Kidney (tissue), 22 donors: ENCODE measurements at places on chromosomes 6 and 20. TPM values are rescaled to one million over a fixed set of nuclear protein-coding genes. Genes with fewer than 3 reads are reported as not detected.

Gene LHFPL5
- polyA plus RNA-seq = not detected

Gene LY6G6D
- not detected for polyA plus RNA-seq

Gene COX4I2
- 6.9 TPM for polyA plus RNA-seq

Gene BANF2
- not detected for polyA plus RNA-seq

Gene PNPLA1
- 1.2 TPM for polyA plus RNA-seq

Gene ENTPD6
- 59.0 TPM for polyA plus RNA-seq

Gene CCDC170
- 0.34 TPM for polyA plus RNA-seq

DNA sequence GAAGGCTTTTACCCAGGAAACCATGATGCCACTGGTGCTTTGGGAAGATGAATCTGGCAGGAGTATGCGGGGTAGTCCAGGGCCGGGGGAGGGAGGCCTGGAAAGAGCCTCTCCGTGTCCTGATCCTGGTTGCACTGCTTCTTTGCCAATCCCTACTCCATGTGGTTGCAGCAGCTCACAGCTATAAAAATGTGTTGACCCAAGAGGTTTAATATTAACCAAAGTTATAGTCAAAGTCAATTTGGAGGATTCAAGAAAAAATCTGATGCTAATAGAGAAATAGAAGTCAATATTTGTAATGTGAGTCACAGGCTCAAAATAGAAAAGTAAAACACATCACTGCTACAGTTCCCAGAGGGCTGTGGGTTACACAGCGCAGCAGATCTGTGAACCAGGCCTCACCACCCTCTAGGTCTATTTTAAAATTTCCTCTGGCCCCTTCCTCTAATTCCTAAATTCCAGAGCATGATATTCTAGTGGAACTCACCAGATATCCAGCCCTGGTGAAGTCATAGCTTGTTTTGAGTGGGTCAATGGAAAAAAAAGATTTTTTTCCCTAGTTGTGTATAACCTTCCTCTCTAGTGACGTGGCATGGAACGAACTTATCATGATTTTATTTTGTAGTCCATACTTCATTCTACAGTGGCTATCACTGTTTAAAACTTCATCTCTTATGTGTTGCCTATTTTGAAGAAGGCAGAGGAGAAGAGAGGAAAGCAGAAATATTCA lies 63.2 kb upstream of the BMP2 start:
- DNase-seq = no peak

- no peak for DNase-seq
Measured at GRCh38 chr6:4781967-4782575, 5.9 kb downstream of the CDYL start.

GRCh38 chr6:57226221-57226620 lies 4.1 kb upstream of the RAB23 start:
- no peak for DNase-seq

DNA sequence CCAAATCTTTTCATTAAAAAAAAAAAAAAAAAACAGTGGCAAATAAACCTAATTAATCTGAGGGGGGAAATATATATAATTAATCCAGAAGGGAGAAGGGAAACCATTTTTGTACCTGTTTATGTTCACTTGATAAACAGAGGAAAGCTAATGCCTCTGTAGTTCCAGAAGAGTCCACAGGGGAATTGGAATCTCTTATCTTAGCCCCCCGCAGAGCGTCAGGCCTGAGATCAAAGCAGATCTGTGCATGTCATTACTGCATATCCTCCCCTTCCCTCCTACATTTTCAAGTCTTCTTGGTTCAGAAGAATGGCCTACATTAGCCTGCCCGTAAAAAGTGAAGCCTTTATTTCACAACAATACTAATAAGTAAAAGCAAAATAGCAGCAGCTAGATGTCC lies 157.2 kb downstream of the PTPRT start:
- DNase-seq = no peak

DNA sequence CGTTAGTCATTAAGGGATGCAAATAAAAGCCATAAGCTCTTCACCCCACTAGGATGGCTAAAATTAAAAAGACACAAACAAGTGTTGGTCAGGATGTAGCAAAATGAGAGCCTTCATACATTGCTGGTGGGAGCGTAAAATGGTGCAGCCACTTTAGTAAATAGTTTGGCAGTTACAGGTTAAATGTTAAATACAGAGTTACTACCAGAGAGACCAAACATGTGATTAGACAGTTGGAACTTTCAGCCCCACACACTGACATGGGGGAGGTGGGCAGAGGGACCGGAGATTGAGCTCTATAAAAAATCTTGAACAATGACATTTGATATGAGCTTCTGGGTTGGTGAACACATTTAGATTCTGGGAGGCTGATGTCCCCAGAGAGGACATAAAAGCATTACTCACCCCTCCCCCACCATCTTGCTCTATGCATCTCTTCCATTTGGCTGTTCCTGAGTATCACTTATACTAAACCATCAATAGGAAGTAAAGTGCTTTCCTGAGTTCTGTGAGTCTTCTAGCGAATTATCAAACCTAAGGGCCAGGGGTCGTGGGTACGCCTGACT lies 20.4 kb upstream of the ZNF318 start:
- peak; percentile 30 for DNase-seq

DNA sequence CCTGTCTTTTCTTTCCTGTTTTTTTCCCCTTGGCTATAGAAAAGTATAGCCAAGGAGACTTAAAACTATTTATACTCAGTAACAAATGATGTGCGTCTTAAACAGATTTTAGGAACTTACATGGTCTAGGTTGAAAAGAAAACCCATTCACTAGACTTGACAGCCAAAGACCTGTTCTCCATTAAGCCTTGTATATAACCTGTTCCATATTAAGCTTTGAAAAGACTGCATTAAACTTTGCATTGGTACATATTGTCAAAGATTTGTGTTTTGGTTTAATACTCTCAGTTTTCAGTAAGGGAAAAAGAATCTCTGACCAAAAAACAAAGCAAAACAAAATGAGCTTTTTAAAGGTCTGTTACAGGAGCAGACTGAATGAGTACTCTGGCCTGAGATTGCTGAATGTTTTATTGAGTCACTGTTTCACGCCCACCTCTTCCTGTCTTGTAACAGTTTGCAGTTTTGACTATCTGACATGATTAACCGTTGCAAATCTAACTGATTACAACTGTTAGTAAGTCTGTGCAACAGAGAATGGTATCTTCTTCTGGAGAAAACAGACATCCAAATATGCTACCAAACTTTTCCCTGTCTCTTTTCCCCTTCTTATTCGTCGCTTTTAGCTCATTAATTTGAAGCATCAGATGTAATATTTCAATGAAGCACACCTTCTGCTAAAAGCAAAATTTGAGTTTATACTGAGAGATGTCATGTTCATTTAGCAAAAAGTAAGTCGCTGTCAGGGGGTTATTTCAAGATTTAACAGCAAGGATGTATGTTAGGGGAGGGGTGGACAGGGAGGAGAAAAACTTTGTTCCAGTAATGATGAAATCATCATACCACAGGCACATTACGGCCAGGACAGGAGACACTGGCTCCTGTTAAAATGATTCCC lies 59.1 kb upstream of the SUPT3H start:
- DNase-seq = no peak

- no peak for DNase-seq
Measured at GRCh38 chr6:74741646-74742045, 464.2 kb downstream of the COL12A1 start.

DNA sequence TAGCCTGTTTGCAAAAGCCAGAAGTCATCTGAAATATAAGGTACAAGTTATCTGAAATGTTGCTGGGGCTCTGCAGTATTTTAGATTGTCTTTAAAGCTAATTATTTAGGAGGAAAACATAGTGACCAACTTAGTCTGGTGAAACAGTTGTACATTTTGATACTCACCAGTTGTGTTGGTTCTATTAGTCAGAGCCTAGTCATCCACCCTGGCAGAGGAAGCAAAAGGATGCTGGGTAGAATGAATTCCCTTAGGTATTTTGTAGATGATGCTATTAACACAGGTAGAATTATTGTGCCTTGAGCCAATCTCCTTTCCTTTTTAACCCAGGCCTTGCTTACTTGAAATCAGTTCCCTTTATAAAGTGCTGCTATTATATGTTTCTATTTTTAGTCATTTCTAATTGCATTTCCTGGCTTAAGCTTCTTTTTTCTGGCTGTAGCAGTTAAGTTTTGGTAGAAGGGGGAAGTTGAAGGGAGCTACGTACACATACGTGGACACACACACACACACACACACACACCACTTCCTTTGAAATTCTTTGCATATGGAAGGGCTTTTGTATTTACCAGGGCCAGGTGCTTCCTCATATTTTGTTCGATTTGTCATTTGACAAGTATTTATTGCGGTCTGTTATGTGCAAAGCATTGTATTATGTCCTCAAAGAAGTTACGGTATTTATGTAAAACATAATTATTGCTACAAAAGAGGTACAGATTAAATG lies 82.4 kb downstream of the RTN4IP1 start:
- DNase-seq = no peak

GRCh38 chr6:20877008-20877937 lies 343.0 kb downstream of the CDKAL1 start:
- no peak for DNase-seq

DNA sequence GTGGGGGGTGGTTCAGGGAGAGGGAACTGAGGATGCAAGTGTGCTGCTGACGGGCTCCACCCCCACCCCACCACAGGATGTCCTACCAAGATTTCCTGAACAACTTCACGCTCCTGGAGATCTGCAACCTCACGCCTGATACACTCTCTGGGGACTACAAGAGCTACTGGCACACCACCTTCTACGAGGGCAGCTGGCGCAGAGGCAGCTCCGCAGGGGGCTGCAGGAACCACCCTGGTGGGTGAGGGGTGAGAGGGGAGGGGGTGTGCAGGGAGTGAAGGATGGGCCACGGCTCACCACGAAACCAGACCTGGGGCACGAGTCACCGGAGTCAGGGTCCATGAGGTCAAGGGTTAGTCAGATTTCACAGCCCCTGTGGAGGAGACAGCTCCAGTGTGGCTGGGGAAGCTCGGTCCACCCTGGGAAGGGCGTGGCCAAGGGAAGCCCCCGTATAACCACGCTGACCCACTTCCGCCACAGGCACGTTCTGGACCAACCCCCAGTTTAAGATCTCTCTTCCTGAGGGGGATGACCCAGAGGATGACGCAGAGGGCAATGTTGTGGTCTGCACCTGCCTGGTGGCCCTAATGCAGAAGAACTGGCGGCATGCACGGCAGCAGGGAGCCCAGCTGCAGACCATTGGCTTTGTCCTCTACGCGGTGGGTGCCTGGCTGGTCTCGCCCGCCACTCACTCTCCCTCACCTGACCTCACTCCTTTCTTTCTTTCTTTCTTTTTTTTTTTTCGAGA lies 18.3 kb downstream of the CAPN11 start:
- no peak for DNase-seq

DNA sequence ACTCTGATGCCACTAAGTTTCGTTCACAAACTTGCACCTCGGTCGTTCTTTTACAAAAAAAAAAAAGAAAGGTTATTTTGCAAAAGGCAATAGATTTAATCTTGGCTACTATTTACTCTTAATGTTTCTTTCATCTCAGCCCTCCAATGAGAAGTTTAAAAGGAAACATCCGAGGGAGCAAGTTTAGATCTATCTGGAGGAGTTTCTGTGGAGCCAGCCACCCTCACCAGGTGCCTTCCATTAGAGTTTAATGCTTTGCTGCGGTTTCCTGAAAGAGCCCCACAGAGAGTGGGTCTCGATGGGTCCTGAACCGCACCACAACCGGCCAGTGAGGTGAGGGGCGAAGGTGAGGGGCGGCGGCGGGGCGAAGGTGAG lies 632 bp downstream of the PRKN start:
- DNase-seq = no peak

GRCh38 chr6:84653027-84653551 lies 111.3 kb downstream of the TBX18 start:
- DNase-seq = no peak
